ENCODE measurements at places on chromosomes 12 and 14. TPM values are rescaled to one million over a fixed set of nuclear protein-coding genes. Genes with fewer than 3 reads are reported as not detected.

GRCh38 chr12:69534389-69534822 is 50.9 kb upstream of the CCT2 start:
- peak; percentile 12 for DNase-seq
- H3K4me1 ChIP-seq, result peaks cover 14% of the 10 kb centered on the region

DNA sequence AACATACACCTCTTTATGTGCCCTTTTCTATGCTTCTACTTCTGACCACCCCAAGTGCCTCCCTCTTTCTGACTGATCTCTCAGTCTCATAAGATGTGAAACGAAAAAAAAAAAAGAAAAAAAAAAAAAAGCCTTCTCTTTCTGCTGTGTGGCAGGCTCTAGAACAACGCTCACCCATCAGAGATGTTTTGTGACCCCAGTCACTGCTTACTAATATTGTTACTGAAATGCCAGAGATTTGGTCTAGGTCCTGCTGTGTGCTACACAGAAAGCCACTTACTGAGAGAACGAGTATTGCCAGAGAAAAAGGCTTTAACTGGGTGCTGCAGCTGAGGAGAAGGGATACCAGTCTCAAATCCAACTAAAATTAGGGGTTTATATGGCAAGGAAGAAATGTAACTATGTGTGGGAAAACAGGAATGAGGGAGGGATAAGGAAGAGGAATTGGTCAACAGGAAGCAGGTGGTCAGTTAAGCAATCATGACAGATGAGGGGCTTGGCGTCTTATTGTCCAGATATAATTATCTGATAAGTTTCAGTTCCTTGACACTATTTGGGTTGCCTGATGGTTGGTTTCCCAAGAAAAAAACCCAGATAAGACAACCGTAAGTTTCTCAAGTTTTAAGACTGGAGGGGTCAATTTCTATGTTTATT is 149.0 kb downstream of the NAV3 start:
- H3K27me3 ChIP-seq, result no peaks in the 10 kb centered on the region
- no peaks in the 10 kb centered on the region for H3K36me3 ChIP-seq

DNA sequence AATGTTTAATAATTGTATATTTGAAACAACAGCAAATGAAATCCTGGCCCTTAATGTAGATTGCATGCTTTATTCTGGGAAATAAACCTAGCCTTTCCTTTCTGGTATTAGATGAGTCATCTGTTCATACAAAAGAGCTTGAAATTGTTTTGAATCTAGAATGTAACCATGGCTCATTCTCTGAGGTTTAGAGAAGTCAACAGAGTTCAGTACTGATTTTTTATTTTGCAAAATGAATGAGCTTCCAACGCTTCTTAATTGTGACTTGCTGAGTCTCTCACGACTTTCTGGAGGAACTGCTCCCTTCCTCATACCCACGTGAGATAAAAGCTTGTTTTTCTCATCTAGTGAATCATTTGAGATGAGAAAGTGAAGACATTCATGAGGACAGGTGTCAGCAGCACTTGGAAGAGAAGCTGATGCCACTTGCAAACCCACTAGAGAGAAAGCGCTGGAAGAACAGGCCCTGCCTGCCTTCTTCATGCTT is 509.6 kb downstream of the VRK1 start:
- H3K36me3 ChIP-seq, result no peaks in the 10 kb centered on the region
- no peak overlapping the region for H3K4me3 ChIP-seq
- no peaks in the 10 kb centered on the region for H3K27me3 ChIP-seq
- no peak for DNase-seq
- no peak overlapping the region for H3K27ac ChIP-seq

DNA sequence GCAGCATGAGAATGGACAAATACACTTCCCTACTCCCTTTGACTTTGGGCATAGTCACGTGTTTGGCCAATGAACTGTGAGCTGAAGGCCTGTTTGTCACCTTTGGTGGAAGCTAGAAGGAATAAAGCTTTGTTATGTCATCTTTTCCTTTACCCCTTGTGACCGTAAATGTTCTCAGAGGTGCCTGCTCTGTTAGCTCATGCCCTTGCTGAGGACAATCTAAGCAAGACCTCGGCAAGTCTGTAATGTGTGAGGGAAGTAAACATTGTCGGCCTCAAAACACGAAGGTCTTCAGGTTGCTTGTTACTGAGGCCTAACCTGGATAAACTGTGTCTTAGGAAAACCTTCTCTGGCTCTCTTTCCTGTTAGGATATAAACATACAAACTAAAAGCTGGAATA is 354.2 kb downstream of the TMEM132D start:
- no peak overlapping the region for H3K4me3 ChIP-seq
- H3K27ac ChIP-seq, result no peak overlapping the region
- no peak for DNase-seq
- no peaks in the 10 kb centered on the region for H3K36me3 ChIP-seq
- H3K27me3 ChIP-seq, result no peaks in the 10 kb centered on the region

- H3K4me1 ChIP-seq, result no peaks in the 10 kb centered on the region
- no peak overlapping the region for H3K4me3 ChIP-seq
- no peaks in the 10 kb centered on the region for H3K36me3 ChIP-seq
- H3K27ac ChIP-seq, result no peak overlapping the region
- H3K27me3 ChIP-seq, result no peaks in the 10 kb centered on the region
- DNase-seq, result no peak
These were observed 273.9 kb upstream of the MIS18BP1 start for GRCh38 chr14:45526715-45527549.

Gene KRT79
- polyA plus RNA-seq, result not detected

Measured in immature natural killer cell (primary cell).